ENCODE measurements at places on chromosomes 2 and 18.

DNA sequence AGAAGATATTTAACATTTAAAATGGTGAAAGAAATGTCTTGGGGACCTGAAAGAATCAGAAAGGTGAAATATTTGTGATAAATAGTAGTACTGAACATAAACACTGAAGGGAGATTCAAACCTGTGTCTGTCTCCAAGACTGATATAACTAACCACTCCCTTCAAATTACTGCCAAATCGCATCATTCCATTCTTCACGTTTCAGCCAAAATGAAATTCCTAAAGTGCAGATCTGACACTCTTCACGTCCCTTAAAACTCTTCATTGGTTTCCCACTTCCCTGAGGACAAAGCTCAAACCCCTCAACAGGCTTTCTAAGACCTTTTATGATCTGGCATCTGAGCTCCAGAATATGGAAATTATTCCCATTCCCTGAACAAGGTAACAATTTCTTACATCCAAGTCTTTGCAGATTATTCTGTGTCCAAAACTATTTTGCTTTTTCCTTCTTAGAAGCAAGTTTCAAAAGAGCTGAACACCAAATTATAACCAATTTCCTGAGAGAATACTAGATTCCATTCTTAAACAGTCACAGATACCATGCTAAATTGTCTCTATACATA is 18.9 kb downstream of the SLC8A1 start:
- DNase-seq, result no peak

- DNase-seq, result no peak
Measured at GRCh38 chr18:26919201-26919600, 53.7 kb upstream of the AQP4 start.

DNA sequence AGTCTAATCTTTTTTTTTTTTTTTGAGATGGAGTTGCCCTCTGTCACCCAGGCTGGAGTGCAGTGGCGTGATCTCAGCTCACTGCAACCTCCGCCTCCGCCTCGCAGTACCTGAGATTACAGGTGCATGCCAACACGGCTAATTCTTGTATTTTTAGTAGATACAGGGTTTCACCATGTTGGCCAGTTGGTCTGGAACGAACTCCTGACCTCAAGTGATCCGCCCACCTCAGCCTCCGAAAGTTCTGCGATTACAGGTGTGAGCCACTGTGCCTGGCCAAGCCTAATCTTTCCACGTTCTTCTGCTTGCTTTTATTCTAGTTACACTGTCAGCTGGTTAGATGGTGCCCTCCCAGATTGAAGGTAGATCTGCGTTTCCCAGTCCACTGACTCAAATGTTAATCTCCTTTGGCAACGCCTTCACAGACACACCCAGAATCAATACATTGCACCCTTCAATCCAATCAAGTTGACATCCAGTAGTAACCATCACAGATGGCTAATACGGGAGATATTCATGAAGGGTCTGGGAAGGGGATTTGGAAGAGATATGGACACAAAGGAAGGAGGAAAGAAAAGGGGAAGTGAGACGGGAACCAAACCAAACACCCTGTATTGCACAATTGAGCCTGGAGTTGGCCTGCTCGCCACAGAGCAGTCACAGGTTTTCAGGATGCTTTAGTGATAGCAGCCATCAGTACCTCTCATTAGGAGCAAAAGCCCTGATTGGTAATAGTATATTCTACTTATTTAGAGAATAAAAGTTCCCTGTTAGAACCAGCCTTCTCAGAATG is 229.8 kb downstream of the PIK3C3 start:
- no peak for DNase-seq

DNA sequence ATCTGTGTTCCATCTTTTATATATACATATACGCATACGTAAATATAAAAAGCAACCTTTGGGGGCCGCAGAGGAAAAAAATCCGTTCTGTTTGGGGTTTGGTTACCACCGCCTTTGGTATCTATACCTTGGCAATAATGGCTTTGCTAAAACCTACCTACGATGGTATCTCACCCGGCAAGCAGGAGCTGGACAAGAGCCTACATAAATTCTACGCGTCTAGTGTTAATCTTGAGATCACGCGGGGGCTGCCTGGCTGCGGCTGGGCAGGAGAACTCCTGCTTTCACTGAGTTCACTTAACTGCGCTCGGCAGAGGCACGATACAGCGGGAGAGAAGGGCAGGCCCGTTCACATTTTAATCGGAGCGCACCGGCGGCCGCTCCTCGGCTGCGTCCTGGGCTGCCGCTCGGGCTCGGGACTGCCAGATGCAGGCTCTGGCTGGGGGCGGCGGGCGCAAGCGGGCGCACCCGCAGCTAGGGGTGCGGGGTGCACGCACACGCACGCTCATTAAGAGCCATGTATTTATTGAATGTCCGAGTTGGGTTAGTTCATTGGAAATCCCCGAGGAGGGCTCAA is 1.7 kb upstream of the POU3F3 start:
- DNase-seq, result no peak

GRCh38 chr2:7803515-7803914 is 878.3 kb upstream of the ID2 start:
- DNase-seq, result no peak

GRCh38 chr18:14974576-14974975 is 226.6 kb downstream of the ANKRD30B start:
- no peak for DNase-seq

GRCh38 chr2:34252111-34252510 is 653.0 kb upstream of the FAM98A start:
- DNase-seq, result no peak

- DNase-seq, result no peak
Measured at GRCh38 chr2:37376421-37377186, 32.2 kb downstream of the QPCT start.

- DNase-seq, result no peak
Measured at GRCh38 chr2:155377266-155377680, 678.8 kb downstream of the KCNJ3 start.

DNA sequence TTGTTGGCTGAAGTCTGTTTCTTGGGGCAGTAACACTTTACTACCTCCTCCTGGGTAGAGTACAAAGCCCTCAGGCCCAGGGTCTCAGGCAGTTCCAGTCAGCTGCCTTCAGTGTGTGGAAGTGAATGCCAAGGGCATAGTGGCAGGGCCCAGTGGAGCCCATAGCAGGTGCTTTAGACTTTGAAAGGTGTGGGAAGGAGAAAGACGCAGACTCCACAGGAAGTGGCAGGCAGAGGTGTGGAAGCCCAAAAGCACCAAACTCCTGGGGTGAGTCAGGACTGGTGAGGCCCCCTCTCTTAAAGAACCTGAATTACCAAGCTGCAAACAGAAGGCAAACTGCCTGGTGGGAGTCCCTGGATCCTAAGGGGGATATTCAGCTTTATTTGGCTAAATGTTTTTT is 45.3 kb downstream of the ADAM23 start:
- no peak for DNase-seq

- DNase-seq, result no peak
Measured at GRCh38 chr18:12336887-12337286, 28.8 kb downstream of the TUBB6 start.

DNA sequence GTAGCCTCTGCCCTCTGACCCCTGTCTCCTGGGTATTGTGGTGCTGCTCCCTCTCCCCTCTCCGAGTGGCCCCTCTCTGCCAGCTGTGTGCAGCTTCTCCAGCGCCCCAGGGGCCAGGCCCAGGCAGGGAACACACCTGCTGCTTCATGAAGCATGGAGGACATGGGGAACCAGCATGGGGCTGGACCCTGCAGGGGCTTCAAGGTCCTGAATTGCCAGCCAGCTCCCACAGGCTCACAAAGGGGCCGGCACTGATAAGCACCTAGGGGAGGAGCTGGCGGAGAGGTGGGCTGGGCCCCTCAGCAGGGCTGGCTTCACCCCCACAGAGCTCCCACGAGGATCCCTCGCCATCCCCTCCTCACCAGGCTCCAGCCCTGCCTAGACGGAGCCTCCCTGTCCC is 77.4 kb upstream of the GPC1 start:
- DNase-seq, result no peak

GRCh38 chr2:74551530-74551929 is 2.2 kb downstream of the LOXL3 start:
- no peak for DNase-seq

GRCh38 chr2:218569661-218570500 is 1.2 kb downstream of the CNOT9 start:
- no peak for DNase-seq

DNA sequence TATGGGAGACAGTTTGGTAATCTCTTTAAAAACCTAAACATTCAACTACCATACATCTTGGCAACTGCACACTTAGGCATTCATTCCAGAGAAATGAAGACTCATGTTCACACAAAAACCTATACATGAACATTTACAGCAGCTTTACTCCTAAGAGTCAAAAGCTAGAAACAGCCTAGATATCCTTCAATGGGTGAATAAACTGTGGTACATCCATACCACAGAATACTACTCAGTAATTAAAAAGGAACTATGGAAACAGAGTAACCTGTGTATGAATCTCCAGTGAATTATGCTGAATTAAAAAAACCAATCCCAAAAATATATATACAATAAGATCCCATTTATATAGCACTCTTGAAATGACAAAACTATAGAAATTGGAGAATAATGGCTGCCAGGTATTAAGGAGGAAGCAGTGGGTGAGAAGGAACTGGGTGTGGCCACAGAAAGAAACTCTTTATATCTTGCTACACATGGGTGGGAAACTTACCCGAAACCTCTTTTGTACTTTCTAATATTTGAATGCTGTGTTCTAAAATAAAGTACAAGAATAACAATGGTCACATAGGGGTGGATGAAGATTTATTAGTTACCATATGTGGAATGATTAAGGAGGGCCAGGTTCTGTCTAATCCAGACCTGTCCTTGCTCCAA is 13.7 kb downstream of the SESTD1 start:
- DNase-seq, result no peak

GRCh38 chr2:202545523-202545922 is 89.2 kb upstream of the FAM117B start:
- DNase-seq, result no peak

DNA sequence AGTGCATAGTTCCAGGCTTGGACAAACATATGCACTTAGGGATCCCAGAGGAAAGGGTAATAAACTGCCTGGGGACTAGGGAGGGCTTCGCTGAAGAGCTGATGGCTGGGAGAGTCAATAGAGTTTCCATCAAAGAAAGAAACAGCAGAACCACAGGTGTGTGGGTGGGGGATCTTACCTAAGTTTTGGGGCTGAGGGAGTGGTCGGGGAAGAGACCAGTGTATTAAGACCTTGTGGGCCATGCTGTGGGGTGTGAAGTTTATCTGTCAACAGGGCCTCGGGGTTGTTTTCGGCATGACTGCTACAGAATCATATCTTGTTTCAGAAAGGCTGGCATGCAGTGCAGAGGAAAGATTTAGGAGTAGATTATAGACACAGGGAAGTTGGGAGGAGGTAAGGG is 31.2 kb upstream of the GTF2A1L start:
- no peak for DNase-seq

DNA sequence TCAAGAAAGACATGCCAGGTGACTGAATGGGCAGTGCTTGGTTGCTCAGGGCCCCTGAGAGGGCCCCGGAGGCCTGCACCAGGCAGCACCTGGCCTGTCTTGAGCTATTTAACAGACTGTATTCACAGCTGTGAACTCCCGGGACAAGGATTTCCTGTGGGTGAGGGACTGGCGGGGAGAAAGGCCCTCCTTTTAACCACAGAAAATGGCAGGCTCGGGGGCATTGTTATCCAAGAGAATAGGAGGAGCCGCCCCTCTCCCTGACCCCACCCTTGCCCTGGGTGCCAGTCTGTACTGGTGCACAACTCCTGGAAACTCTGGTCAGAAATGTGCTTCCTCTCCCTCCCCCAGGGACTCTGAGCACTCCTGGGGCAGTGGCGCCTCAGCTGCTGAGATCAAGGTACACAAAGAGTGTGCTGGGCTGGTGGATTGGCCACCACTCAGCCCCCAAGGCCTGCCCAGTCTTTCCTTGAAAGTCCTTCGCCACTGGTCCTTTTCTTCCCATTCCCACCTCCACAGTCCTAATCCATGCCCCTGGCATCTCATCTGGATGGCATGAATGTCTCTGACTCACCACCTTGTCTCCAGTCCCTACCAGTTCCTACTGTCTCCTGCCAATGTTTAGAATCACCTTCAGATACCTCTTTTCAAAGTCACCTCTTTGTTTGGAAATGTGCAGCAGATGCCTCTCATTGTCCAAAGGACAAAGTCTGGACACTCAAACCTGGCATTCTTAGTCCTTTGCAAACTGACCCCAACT is 19.6 kb upstream of the EPAS1 start:
- DNase-seq, result no peak

DNA sequence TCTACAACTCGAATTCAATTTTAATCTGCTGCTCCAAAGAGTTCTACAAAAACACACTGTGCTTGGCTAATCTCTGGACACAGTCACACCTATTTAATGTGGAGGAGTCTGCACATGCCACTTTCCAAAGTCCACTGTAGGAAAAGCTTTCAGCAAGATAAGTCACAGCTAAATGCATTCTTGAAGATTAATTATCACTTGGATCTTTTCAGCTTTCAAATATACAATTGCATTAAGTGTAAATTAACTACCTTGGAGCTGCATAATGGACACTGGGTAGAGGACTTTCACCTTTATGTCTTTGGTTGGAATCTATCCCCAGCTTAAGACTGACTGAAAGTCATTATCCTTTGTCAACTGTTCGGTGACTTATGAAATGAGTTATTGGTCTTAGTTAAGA is 565.1 kb downstream of the PIK3C3 start:
- DNase-seq, result no peak

DNA sequence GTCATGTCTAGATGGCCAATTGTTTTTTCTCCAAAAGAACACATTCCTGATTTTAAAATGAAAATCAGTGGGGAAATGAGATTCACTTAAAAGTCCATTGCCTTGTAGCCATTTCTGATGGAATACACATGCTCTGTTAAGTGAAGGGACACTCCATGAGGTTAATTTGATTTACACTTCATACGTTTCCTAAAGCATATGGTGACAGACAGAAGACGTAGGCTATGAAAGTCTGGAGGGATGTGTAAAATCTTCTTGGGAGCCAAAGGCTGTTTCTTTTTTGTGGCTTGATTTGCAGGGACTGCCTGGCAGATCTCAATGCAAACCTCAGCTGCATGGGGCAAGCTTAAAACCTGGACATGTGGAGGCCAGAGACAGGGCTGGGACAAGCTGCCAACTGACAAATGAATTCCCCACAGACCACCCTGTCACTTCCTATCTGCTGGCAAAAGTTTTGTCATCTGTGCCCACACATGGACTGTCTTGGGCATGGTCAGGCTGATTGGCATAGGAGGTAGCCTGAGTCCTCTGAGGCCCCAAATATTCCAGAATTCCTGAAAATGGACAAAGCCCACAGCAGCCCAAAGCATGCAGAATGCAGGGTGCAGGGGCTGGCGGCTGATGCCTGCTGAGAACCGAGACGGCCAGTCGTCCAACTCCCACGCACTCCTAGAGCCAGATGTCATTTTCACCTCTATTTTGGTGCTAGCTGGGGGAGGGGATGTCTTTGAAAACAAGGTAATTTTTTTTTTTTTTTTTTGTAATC is 73.9 kb downstream of the SDC1 start:
- no peak for DNase-seq

GRCh38 chr2:207950063-207950760 is 75.1 kb downstream of the PLEKHM3 start:
- no peak for DNase-seq
